ENCODE measurements at places on chromosomes 13 and 19. TPM values are rescaled to one million over a fixed set of nuclear protein-coding genes. Genes with fewer than 3 reads are reported as not detected.

- DNase-seq: no peak
Observed at GRCh38 chr13:106314417-106314816, 221.0 kb downstream of the EFNB2 start.

GRCh38 chr13:40969169-40969901 is 49.8 kb downstream of the ELF1 start:
- no peak for DNase-seq

The SLC17A7 gene
- total RNA-seq: 1.6 TPM

DNA sequence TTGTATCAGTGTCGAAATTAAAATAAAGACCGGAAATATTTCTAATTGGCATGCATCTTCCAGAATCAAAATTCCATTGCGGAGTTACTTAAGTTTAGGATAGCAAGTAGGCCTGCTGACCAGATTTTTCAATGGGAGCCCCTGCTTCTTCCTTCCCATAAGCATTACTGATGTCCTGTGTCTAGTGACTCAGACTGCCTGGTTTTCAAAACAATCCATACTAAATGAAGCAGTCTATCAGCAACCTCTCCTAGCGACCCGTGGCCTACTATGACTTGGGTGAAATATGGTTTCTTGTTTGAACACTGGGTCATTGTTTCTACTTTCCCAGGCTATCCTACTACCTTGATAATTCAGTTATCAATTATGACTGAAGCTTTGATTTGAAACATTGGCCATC is 571.6 kb downstream of the TBC1D4 start:
- DNase-seq: no peak

- DNase-seq: no peak
Observed at GRCh38 chr19:50979758-50980157, 4.0 kb downstream of the KLK7 start.

- no peak for DNase-seq
Observed at GRCh38 chr13:110592665-110593064, 22.7 kb upstream of the NAXD start.

Measured in mucosa of gallbladder (tissue), 1 donor.